Stimulated activated CD8-positive, alpha-beta memory T cell treated with anti-CD3 and anti-CD28 coated beads, Interleukin-4, amount 100 ng/mL, for 1 hour (primary cell): ENCODE measurements at places on chromosomes 1 and 21.

DNA sequence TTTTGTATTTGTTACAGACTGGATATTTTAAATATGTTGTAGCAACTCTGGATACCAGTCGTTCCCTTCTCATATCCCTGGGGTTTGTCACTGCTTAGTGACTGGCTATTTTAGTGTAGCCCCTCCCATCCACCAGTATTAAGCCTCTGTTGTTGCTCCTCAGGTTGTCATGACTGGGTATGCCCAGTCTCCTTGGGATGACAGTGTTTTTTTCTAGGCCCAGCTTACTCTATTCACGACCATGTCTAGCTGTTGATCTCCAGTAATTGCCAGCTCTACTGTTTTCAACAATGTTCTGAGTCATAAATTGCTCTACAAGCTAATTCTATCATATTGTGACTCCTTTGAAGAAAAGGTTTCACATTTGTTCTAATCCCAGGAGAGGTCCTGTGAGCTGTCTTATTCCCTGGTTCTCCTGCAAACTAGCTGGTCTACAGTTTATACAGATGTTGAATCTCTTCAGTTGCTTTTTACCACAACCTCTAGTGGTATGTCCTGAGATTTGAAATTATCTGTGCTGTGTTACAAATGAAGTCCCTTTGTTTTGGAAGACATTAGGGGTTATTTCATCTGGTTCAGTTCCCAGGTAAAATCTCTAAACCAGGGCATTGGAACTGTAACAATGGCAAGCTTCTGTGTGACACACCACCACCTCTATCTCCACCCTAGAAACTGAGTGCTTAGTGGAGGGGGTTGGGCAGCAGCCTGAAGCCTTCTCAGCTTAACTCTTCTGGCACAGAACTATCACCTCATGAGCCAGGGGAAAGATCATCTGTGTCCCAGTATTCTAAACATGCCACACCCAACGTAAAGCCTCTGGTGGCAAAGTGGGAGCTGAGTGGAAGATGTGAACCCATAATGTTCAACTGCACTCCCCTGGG, 124.6 kb downstream of the TRIM33 start:
- DNase-seq = no peak

GRCh38 chr1:226677027-226678020, 61.8 kb downstream of the ITPKB start:
- peak; percentile 49 for DNase-seq

- DNase-seq = no peak
Observed at GRCh38 chr1:111197598-111198284, 2.7 kb downstream of the DENND2D start.

DNA sequence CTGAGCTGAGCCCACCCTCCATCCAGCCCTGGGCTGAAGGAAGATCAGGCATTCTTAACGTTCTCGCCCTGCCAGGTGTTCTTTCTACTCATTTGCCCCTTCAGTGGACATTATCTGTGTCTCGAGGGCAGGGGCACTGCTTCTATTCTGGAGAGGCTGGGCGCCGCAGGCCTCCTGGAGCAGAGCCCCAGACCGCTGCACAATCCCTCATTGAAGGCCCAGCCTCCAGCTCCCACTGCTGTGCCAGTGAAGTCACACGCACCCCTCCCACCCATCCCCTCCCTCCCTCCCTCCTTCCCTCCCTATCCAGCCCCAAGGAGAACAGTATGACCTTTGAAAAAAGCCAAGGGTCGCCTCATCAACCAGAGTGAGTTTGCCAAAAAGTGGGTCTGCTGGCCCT, 76.7 kb downstream of the NFASC start:
- DNase-seq = no peak

- DNase-seq = no peak
Observed at GRCh38 chr1:1157914-1158710, 15.6 kb upstream of the TTLL10 start.

DNA sequence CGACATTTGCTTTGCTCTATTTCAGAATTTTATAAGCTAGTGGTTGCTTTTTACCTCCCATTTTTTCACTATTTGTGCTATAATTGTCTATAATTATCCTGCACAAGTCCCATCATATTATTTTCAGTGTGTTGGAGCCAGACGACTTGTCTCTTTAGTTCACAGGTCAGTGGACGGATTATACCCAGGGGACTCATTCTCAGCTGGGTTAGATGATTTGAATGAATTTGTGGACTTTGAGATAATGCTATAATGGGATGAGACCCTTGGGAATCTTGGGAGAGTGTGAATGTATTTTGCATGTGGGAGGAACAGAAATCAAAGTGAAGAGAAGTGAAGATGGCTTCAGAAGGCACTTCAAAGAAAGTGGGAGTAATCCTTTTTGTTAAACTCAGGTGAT, 31.5 kb upstream of the KCNK1 start:
- DNase-seq = no peak

- DNase-seq = no peak
Observed at GRCh38 chr1:99062192-99062591, 57.5 kb upstream of the PLPPR5 start.

DNA sequence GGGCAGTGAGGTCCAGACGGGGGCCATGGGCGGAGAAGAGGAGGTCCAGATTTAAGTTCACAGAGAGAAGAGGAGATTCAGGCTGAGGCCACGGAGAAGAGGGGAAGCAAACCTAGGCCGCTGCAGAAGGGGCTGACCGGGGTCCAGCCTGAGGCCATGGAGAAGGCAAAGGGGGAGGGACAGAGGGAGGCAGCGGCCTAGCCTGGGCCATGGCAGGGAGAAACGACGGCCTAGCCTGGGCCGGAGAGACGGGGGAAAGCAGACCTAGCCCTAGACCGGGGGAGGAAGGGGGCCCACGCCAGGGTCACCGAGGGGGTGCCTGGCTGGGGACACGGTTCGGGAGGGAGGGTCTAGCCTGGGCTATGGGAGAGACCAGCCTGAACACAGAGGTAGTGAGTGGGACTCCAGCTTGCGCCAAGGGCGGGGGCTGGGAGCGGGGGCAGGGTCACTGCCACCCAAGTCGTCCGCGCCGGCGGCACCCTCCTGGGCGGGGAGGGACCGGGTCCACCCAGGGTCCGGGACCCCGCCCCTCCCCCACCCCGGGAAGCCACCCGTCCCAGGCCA, 459 bp downstream of the CAPZB start:
- DNase-seq = no peak
